CD4-positive, alpha-beta T cell treated with Interleukin-2 at 100 ng/mL for 4 hours (primary cell): ENCODE measurements at places on chromosomes 1 and 21.
A peak's percentile ranks its signal among the peaks of the same experiment; 100 is the strongest.

GRCh38 chr1:48793863-48794262, 17.2 kb upstream of the BEND5 start:
- DNase-seq, result no peak

- no peak for DNase-seq
These were observed 91.6 kb downstream of the SCCPDH start for GRCh38 chr1:246815693-246816270.

DNA sequence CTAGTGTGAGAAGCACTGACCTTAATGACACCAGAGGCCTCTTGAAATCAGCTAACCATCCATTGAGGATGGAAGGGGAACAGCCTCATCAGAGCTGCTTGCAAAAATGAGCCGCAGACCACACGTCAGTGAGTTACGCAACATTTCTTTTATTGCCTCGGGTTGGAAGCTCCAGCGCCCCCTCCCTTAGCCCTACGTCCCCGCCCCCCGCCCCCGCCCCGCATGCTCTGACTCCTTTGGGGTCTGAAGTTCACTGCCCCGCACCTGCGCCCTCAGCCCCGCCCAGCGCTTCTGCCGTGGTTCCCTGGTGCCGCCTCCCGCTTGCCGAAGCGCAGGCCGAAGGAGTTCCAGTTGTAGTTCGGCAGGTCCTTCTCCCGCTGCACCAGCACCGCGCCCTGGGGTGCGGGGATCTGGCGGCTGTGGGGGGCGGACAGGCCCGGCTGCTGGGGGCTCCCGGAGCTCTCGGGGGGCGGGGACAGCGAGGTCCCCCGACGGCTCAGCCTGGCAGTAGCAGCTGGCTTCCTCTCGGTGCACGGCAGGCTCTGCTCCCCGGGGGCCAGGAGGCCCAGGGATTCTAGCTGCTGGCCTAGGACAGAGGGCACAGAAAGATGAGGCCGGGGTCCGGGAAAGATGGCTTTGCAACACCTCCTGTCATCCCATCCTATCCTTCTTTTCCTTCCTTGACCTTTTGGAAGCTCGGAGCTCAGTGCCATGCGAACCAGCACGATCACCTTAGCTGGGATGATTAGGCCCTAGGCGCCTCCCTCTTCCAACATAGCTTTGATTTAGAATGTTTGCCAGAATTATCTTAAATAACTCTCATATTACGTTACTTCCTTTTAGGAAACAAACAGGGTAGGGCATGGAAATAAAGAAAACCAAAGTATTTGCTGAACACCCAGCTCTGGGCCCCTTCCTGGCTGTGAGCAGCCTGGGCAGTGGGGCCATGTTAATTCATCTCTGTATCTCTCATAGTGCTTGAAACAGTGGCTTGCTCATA, 5.8 kb downstream of the KISS1 start:
- DNase-seq, result no peak

DNA sequence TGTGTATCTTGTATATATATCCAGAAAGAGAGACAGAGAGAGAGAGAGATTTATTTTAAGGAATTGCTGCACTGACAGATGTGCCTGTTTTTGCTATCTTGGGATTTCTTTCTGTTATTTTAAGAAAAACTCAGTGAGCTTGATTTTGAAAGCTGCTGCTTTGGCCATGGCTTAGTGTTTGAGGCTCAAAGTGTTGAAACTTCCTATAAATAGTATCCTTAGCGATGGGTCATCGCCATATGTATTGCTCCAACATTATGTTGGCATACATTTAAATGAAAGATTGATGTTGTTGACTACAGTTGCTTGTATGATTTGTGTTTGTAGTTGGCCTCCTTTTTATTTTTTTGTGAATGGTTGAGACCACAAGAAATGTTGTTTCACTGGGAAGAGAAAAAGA, 29.0 kb upstream of the NTPCR start:
- no peak for DNase-seq

DNA sequence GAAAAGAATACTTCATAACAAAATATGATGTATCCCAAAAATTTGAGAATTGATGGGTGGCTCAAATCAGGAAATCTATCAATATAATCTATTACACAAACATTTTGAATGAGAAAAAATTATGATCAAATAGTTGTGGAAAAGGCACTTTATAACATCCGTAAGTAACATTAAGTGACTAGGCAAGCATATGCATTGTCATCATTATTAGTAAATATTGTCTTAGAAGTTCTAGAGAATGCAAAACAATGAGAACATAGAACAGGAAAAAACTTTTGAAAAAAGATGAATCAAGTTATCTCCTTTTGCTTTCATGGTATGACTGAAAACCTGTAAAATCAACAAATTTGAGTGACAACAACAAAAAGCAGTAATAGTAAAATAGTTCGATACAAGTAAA, 42.9 kb downstream of the VCAM1 start:
- no peak for DNase-seq

DNA sequence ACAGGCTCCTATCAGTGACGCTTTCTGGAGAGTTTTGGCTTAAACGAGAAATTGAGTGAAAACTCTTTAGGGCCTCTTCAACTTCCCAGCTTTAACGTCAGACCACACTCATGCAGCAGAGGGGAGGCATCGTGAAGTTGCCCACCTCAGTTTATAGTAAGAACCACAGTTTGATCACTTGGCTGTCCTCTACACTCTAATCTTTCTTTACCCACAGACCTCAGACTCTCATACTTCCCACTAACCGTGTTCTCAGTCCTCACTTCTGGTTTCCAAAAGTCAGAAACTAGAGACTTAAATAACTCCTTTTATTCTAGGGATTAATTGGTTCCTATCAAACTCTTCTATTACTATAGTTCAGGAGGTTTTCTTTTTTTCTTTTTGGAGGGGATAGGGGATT, 302.2 kb downstream of the NTNG1 start:
- DNase-seq, result no peak

- no peak for DNase-seq
These were observed 104.1 kb downstream of the SYF2 start for GRCh38 chr1:25128121-25128621.

- no peak for DNase-seq
These were observed 207.3 kb upstream of the CSF3R start for GRCh38 chr1:36689992-36690391.

- DNase-seq, result no peak
These were observed 23.6 kb downstream of the NOS1AP start for GRCh38 chr1:162093095-162093494.

DNA sequence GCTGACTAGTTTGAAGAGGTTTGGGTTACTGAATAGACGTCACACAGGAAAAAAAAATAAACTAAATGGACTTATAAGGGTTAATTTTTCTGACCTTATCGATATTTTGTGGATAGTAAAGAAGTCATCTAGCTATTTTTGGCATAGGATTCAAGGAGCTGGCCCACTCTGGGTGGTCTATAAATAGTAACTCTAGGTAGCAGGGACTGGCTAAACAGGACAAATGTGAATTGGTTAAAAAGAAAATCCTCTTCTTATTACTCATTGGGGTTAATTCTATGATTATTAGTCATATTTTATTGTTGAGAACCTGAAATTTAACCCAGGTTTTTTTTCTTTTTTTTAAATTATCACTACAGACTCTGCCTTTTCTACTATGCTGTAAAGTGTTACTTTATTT, 61.7 kb downstream of the ATF6 start:
- DNase-seq, result no peak

- DNase-seq, result no peak
These were observed 52.1 kb upstream of the LAPTM5 start for GRCh38 chr1:30809514-30810263.

DNA sequence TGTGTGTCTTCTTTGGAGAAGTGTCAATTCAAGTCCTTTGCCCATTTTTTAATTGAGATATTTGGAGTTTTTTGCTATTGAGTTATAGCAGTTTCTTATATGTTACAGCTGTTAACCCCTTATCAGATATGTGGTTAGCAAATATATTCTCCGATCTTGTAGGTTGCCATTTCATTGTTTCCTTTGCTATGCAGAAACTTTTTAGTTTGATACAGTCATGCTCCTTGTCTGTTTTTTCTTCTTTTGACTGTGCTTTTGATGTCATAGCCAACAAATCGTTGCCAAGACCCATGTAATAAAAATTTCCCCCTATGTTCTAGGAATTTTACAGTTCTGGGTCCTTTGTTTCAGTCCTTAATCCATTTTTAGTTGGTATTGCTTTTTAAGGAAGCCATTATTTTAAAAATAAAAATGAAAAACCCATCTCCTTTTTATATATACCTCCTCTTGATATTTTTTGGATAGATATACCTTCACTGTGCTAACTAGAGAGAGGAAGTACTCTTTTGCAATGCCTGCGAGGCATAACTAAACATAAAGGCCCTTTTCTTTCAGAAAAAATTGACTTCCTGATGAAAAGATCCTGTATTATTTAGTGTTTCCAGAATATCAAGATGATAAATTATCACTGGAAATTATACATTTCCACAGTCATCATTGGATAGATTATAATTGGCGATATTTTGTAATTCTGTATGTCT, 127.8 kb downstream of the HS2ST1 start:
- DNase-seq, result no peak

GRCh38 chr1:16927711-16928485, 6.2 kb downstream of the CROCC start:
- DNase-seq, result no peak

GRCh38 chr21:46038871-46039397, 57.4 kb downstream of the COL6A1 start:
- no peak for DNase-seq

DNA sequence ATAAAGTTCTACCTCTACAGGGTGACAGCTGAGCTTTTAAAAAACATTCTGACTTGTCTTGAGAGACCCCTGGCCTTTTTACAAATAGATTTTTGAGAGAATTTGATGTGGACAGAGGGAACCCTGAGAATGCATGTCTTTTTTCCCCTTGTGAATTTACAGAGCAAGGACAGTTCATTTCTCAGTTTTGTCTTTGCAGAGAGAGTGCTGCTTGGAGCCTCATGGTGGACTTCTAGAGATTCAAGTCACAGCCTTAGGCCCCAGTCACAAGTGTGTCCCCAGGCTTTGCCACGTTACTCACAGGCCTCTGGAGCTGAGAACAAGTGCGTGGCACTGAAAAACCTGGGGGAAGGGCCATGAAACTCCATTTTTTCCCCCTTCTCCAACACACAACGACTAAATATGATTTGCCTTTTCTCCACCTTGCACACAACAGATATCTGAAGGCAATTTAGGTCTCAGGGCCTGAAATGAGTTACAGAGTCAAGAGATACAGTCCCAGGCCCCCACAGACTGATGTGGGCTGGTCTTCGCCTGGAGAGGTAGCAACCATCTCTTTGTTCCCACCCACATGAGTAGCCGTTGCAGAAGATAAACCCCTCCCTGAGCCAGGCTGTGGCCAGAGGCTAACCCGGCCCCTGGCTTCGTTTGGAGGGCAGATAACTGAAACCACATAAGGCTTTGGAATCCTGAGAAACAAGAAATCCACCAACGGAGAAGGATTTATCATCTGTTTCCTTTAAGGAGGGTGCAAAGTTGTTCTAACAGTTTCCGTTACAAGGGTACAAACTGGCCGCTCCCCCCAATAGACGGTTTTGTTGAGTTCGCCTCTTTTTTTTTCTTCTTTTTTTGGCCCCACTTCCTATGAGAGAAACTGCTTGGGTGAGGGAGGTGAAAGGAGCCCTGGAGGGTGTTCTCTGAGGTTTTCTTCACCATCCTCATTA, 1.0 kb upstream of the PIGV start:
- peak; percentile 36 for DNase-seq

DNA sequence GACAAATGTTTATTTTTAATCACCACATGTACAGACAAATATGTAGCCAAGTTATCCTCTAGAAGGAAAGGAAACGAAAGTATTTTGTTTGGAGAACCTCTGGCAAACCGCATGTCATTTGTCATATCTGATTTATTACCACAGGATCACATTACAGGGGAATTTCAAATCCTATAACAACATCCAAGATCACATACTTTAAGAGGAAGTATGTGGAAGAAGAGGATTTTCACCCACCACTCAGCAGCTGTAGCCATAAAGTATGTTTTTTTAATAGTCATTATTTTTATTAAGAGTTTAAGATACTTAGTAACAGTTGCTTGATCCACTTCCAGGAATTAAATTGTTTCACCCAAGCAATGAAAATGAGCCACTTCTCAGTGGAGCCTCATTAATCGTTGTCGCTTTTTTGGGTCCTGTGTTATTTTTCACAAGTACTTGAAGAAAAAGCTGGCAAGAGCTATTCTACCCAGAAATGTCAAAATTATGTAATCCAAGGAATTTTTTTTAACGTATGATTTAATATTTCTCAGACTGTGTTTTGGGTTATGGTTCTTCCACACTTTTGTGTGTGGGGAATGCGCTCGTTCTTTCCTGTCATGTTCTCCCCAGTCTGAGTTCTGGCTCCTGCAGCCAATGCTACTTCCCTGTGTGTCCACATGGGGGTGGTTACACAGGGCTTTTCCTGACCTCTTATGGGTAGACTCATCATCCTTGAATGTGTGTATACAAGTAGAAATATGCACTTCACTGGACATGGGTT, 6.9 kb downstream of the SERTAD4 start:
- no peak for DNase-seq

- DNase-seq, result no peak
These were observed 284.0 kb upstream of the DEPDC1 start for GRCh38 chr1:68780919-68781318.

GRCh38 chr1:212958175-212958574, 7.8 kb downstream of the VASH2 start:
- DNase-seq, result no peak

DNA sequence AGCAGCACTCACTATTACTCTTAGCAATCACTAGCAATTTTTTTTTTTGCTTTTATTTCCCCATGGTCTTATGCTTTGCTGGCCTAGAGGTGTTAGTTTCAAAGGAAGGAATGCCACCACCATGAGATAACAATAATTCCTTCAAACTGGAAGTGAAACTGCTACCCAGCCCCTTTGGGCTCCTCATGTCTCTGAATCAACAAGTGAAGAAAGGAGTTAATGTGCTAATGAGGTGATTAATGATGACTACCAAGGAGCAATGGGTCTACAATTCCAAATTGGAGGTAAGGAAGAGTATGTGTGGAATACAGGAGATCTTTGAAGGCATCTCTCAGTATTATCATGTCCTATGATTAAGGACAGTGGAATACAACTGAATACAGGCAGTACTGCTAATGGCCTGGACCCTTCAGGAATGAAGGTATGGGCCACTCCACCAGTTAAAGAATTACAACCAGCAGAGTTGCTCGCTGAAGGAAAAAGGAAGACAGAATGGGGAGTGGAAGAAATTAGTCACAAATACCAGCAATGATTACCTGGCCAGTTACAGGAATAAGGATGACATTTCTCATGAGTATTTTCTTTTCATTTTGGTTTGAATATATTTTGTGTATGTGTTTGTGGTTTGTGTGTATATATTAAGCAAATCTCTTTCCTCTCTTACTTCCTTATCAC, 652.9 kb downstream of the ADGRL2 start:
- no peak for DNase-seq

DNA sequence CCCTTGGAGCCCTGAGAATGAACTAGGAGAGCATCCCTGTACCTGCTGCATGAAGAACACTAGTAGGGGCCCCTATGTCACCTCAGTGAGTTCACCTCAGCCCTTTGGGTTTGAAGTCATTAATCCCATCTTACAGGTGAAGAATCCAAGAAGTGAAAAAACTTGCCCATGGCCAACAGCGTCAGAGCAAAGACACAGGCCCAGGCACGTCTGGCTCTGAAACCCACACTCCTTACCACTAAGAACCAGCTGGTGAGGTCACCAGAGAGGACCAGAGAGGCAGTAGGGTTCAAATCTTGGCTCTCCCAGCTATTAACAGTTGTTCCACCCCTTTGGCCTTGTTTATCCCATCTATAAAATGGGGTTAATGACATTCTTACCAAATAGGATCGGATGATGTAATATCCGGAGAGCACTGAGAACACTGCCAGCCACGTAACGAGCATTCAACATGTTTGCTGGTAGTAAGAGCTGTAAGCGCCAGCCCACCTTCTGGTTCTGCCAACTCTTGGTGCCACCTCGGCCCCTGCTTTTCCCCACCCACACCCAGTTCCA, 8.8 kb downstream of the MATN1 start:
- no peak for DNase-seq
